Stimulated activated CD4-positive, alpha-beta T cell treated with anti-CD3 and anti-CD28 coated beads, Interleukin-4, amount 100 ng/mL, for 4 hours (primary cell): ENCODE measurements at places on chromosomes 7 and 10.

- DNase-seq = no peak
Measured at GRCh38 chr10:31623466-31623865, 304.4 kb downstream of the ZEB1 start.

DNA sequence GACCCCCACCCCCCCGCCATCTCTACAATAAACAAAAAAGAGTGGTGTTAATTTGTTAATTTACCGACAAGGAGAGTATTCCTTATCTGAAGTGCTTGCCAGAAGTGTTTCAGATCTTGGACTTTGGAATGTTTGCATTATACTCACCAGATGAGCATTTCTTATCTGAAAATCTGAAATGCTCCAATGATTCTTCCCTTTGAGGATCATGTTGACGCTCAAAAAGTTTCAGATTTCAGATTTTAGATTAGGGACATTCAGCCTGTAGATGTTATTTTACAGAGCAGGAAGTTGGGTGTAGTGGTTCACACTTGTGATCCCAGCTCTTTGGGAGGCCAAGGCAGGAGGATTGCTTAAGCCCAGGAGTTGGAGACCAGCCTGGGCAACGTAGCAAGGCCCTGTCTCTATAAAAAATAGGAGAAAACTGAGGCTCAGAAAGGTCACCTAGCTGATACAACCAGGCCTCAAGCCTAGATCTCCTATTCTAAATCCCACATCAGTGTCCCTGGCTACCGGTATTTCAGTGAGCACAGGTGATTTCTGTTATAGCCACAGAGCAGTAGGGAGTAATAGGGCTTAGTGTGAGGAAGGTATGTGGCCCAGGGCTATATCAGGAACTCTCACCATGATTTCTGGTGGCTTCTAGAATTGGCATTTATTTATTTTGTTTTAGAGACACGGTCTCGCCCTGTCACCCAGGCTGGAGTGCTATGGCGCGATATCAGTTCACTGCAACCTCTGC lies 35.4 kb downstream of the TMEM120A start:
- DNase-seq = no peak

- no peak for DNase-seq
Measured at GRCh38 chr7:101901661-101902491, 84.5 kb downstream of the CUX1 start.

GRCh38 chr10:78339251-78339650 lies 305.6 kb downstream of the RPS24 start:
- no peak for DNase-seq

- no peak for DNase-seq
Measured at GRCh38 chr7:135355377-135356048, 121.9 kb downstream of the STRA8 start.

DNA sequence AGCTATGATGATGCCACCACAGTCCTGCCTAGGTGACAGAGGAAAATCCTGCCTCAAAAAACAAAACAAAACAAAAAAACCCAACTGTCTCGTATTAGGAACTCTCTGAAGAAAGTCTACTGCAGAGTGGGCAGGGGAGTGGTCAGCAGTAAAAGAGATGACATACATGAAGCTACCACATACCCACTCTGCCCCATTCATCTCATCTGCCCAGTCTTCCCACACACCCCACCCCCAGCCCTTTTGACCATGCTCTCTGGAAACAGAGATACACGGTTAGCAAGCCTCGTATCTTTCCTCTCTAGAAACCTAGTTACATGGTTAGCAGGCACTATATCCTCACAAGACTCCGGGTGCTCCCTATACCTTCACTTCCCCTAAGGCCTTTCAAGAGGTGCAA lies 8.3 kb downstream of the SLC37A3 start:
- DNase-seq = no peak

DNA sequence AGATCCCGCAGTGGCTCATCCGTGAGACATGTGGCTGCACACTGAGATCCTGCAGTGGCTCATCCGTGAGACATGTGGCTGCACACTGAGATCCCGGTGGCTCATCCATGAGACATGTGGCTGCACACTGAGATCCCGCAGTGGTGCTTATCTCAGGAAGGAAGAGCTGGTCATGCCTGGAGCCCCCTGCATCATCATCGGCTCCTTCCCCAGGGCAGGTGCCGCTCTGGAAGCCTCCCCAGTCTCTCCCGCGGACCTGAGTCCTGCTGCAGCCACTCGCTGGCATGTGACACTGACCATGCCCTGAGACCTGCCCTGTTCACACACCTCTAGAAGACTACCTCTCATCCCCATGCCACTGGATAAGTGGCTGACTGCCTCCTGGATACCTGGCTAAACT lies 181.3 kb downstream of the PTPRN2 start:
- DNase-seq = no peak

- DNase-seq = no peak
Measured at GRCh38 chr7:71354716-71355115, 222.8 kb downstream of the GALNT17 start.

GRCh38 chr10:63763744-63764143 lies 242.5 kb downstream of the REEP3 start:
- DNase-seq = no peak

DNA sequence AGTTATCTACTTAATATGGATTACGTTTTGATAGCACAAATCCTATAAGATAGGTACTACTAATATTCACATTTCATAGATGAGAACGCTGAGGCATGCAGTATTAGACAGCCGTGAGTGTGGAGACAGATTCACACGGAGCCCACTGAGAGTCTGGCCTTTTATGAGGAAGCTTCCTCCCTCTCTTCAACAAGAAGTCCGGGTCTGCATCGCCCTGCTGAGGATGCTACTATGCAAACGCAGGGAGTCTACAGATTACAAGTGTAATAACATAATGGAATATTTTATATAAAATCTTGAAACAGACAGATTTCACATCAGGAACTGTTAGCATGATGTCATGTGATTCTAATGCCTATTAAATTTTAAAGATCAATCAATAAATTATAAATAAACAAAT lies 255.9 kb upstream of the GLI3 start:
- no peak for DNase-seq

- no peak for DNase-seq
Measured at GRCh38 chr7:102841290-102841689, 71.5 kb upstream of the LRRC17 start.

- no peak for DNase-seq
Measured at GRCh38 chr10:48358162-48358561, 51.7 kb downstream of the MAPK8 start.

DNA sequence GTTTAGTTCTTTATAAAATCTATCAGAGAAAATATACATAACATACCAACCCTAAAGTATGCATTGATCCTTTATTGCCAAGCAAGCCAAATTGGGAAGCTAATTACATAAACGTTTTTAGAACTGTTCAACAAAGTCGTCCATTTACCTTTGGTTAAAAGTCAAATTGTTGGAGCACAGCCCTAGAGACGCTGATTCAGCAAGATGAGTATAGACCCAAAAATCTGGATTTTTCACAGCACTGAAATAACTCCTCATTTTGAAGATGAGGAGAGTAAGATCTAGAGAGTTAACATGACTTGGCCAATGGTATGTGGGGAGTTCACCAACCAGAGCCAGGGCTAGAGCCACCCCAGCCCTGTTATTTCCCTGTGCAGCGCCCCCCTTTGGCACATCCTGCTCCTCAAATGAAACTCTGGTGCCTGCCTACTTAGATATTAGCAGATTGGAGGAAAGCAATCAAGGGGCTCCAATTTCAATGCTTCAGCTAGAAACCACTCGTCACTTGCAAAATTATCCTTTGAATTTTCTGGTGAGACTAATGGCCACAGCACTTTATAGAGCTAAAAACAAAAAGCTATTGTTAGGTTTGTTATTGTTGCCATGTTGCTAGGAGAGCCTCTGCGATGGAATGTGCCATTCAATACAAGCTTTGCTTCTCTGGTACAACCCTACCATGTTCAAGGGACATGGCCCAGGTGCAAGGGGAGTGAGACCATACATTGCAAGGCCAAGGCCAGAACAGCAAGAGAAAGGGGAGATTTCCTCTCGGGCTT lies 132.6 kb upstream of the ZEB1 start:
- DNase-seq = no peak

DNA sequence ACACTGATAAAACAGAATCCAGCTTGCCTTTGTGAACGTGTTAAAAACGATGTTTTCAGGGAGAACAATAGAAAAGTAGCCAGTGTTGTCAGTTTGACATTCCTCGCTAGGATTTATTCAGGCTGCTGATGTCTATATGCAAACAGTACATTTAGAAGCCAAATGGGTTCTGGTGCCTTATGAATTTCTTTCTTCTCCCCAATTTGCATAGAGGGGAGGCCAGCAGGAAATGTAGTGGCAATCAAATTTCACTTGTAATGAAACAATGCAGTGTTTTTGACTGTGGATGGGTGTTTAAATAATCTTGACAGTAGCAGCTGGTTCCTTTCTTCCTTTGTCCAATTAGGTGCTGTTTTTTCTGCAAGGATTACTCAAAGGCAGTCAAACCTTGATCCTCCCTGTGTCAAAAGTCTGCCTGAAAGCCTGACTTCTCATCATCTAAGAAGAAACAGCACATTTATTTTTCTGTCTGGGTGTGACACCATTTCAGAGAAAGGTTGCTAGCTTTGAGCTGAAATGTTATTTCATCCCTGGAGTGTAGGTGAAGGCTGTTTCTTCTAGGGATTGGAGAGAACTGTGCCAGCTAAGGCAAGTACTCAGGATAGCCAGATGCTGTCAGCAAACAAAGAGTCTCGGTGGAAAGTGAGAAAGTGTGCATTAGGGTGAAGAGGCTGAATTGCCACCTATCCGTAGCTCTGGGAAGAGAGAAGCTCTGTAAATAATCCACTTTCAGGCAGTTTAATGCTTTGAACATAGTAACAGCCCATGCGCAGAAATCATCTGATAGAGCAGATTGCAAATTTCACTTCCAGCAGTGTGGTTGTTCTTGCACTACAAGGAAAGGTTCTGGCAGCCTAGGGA lies 36.6 kb upstream of the ZNRF2 start:
- DNase-seq = no peak

- DNase-seq = no peak
Measured at GRCh38 chr7:79610748-79611304, 157.4 kb upstream of the MAGI2 start.

DNA sequence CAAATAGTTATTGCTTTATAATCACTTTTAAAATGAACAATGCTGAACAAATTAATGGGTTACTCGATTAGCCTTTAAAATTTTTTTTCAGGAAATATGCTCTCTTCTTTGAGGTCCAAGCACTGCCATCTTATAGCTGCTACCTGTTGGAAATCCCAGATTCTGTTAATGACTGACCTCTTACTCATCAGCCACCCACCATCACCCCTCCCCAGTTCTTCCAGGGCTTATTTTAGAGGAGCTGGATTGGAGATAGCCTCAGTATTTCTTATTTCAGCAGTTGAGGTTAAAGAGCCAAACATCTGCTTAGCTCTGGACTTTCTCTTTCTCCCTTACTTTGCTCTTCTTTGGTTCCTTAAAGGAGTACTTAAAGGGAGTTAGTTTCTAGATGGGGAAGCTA lies 420.0 kb downstream of the EXOC4 start:
- DNase-seq = no peak

DNA sequence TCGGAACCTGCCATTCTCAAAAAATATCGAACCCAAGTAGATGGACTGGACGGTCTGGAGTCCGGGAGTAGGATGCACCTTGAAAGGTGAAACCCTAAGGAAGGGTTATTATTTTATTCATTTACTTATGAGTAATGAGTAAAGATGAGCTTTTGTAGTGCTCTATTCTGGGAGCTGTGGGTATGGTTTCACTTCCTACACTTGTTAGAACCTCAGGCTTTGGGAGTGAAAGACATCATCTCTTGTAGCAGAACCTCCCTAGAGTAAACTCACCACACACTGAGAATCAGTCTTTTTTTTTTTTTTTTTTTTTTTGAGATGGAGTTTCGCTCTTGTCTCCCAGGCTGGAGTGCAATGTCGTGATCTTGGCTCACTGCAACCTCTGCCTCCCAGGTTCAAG lies 389.4 kb upstream of the AUTS2 start:
- DNase-seq = no peak

DNA sequence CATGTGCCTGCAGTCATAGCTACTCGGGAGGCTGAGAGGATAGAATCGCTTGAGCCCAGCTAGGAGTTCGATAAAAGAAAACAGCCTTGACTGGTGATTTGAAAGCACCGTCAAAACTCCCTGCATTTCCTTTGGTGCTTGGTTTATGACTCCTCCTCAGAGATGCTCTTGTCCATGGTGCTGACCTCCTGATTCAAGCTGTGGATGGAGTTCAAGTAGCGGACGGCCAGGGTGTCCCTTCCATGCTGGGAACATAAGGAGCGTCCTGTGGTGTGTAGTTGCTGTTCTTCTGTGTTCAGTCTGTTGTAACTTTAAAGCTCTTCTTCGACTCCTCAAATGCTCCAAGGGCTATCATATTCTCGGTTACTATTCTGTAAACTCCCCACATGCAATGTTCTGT lies 382.5 kb upstream of the KIAA1217 start:
- no peak for DNase-seq

DNA sequence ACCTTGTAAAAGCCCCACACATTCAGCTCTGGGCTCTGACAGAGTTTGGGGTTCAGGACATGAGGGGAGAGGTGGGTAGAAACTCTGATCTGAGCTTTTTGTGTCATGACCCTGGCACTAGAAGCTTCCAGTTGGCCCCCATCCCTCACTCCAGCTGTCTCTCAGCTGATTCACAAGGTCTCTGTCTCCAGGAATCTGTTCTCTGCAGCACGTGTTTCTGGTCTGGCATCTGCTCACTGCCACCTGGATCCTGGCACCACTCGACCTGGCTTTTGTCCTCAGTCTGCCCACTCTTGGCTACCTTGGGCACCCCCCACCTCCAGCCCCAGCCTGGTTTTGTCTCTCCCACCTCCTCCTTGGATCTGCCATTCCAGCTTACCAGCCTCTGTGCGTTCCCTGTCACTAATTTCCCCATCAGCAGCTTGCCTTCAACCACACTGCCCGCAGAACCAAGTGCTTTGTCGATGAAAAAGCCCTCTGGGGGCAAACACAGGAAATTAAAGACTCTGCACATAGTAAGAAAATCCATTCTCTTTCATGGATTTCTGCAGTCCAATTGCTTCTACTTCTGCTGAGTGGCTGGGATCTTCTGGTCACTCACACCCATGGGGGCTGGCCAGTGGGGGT lies 18.3 kb upstream of the ADCYAP1R1 start:
- DNase-seq = no peak

GRCh38 chr7:73519867-73520672 lies 2.0 kb downstream of the BAZ1B start:
- no peak for DNase-seq

DNA sequence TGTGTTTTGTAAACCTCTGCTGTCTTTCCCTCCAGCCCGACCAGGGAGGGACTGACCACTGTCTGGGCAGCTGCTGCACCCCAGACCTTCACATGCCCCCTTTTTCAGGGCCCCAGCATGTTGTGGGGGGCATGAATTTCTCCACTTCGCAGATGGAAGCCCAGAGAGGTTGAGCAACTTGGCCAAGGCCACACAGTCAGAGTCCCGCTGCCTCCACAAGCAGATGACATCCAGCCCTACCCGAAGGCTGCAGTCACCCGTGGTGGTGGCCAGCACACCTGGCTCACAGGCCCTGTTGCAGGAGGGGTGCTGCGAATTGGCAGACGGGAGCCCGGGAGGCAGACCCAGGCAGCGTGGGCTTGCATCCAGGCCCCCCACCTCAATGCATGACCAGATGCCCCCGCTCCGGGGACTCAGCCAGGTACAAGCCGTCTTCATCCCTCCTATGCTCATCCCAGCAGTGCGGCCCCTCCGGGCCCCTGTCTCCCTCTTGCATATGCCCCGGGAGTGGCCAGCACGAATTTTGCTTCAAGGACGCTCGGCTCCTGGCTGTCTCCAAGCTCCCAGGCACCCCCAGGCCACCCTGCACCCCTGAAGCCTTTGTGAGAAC lies 36.0 kb upstream of the PDGFA start:
- DNase-seq = no peak
